ENCODE measurements at places on chromosomes 3 and 15.

DNA sequence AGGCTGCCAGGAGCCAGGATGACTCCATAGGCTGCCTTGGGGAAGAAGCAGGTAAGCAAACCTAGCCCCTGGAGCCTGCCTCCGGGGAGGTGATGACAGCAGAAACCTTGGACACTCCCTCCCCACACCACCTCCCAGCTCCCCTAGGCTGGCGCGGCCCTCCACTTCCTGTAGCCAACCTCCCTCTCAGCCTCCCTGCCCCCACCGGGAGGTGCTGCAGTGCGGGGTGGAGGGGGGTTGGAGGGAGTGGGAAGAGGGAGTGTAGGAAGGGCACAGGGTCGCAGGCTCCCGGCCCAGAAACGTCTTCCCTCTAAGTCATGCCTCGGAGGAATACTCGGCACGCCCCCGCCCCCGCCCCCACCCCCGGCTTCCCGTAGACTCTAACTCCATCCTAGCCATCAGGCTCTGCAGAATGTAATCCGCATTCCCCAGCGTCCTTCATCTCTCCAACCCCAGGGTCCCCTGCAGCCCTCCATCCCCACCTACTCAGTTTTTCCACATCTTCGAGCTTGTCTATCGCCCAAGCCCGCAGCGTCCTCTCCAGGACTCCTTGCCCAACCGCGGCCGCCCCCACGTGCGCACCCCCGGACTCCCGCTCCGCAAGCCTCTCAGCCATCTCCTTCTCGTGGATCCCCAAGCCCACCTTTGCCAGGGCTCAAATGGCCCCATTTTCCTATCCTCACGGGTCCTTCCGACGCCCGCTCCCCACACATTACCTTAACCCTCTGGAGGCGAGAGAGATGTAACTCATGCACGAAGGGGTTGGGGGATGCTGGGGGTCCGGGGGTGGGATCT lies 528 bp downstream of the LPCAT4 start:
- no peak for DNase-seq

DNA sequence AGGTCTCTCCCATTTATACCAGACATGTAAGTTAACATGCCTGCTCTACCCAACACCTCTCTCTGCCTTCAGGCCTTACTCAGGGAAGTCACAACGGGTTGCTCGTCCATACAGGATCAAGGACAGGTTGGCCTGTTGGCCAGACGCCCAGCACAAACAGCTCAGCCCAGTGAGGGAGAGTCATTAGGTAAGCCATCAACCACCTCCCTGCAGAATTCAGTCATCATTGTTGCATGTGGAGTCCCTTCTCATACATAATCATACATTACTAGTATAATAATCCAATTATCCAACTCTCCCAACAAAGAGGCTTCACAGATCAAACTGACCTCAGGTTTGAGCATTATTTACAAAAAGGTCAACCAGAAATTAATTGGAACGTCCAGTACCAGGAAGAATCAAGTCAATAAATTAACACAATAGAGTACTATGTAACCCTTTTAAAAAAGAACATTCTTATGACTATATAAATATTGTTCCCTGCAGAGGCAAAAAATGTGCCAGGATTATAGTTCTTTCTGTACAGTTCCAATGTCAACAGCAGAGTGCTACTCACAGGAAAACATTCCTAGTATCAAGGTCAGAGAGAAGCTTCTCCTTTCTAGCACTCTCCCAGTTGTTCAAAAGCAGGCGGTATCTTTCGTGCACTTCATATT lies 33.2 kb downstream of the HOMER2 start:
- no peak for DNase-seq

- DNase-seq, result no peak
These were observed 375.7 kb downstream of the EPHB1 start for GRCh38 chr3:135170732-135171131.

DNA sequence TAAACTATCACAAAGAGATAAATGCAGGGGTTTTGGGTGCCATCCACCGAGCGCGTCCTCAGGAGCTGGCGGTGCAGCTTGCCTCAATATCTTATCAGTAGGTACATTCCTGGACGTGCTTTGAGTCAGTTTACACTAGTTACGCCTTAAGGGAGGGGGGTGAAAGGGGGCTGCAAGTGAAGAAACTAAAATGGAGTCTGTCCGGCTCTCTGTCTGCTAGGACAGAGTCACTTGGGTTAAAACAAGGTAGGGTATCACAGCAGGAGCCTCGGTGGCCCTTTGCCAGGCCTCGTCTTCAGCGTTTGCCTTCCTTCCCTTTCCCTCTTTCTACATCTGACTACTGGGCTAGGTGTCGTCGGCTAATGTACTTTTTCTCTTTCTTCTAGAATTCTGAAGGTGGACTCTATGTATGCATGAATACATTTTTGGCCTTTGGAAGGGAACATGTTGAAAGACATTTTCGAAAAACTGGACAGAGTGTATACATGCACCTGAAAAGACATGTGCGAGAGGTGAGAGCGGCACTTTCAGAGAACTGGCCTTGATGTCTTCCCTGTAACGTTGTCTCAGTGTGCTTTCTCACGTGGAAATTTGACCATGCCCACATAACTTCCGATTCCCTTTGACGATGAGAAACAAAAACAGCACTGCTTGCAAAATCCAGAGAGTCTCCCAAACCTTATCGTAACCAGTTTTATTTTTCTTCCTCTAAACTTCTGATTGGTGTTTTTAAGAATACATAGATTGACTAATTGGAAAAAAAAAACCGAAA lies 28.8 kb downstream of the USP13 start:
- DNase-seq, result no peak

GRCh38 chr15:67444100-67444499 lies 76.8 kb upstream of the C15orf61 start:
- peak; percentile 6 for DNase-seq

Data from NCI-H1694 treated with DMSO at 0.1 percent for 48 hours (cell line).